ENCODE measurements at places on chromosomes 12 and 14.

- H3K4me1 ChIP-seq = peaks cover 25% of the 10 kb centered on the region
- H3K36me3 ChIP-seq = no peaks in the 10 kb centered on the region
- no peaks in the 10 kb centered on the region for H3K27me3 ChIP-seq
Measured at GRCh38 chr14:61656341-61656740, 39.0 kb upstream of the HIF1A start.

DNA sequence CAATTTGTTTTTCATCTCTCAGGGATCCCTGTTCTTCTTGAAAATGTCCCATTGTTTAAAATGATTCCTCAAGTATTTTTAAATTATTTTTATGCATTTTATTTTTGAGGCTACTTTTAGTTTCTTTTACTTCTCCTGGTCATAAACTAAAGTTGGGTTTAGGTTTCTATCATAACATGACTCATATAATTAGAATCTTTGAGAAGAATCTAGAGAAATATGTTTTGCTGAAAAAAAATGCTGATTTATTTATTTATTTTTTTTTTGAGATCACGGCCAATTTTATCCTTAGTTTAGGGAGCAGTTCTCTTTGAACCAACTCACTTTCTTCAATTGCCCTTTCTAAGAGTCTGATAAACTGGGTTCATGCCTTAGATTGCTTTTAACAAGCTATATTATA lies 1157.1 kb downstream of the BCL11B start:
- no peak overlapping the region for H3K27ac ChIP-seq
- no peaks in the 10 kb centered on the region for H3K4me1 ChIP-seq
- DNase-seq = no peak
- H3K27me3 ChIP-seq = no peaks in the 10 kb centered on the region
- H3K36me3 ChIP-seq = no peaks in the 10 kb centered on the region
- no peak overlapping the region for H3K4me3 ChIP-seq

DNA sequence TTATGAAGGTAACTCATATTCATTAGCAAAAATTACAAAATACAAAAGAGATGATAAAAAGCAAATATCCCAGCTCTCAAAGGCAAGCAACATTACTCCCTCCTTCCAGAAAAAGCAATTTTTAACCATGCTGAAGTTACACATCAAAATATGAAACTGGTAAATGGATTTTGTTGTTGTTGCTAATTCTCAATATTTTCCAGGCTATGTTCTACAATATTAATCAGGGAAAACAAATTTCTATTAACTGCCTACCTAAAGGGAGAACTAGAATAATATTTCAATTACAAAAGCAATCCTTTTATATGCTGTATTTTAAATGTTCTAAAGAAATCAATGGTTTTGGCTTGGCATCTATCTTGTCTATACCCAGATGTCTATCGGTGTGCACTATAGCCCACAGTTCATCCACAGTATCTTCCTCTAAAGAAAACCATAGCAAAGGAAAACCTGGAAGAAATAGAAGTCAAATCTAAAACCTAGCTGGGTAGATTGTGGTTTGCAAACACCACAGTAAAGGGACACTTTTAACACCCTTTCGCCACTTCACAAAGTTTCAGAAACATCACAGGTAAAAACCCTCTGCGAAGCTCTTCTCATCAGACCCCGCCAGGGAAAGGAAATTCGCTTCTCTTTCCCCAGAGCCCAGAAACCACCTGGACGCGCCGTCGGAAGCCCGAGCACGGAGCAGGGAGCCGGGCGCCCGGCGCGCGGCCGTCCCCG lies 32.0 kb downstream of the TC2N start:
- H3K27me3 ChIP-seq = no peaks in the 10 kb centered on the region
- peaks cover 26% of the 10 kb centered on the region for H3K4me1 ChIP-seq
- DNase-seq = peak; percentile 44

GRCh38 chr12:57993834-57994233 lies 52.5 kb downstream of the ATP23 start:
- no peak for DNase-seq
- H3K36me3 ChIP-seq = no peaks in the 10 kb centered on the region
- H3K4me1 ChIP-seq = no peaks in the 10 kb centered on the region
- no peak overlapping the region for H3K27ac ChIP-seq
- H3K4me3 ChIP-seq = no peak overlapping the region

GRCh38 chr12:131118371-131118770 lies 164.7 kb downstream of the ADGRD1 start:
- H3K27ac ChIP-seq = no peak overlapping the region
- no peaks in the 10 kb centered on the region for H3K4me1 ChIP-seq
- no peak overlapping the region for H3K4me3 ChIP-seq
- DNase-seq = no peak
- H3K27me3 ChIP-seq = peaks cover 4% of the 10 kb centered on the region

GRCh38 chr14:92040431-92041051 lies 682 bp upstream of the TRIP11 start:
- H3K4me3 ChIP-seq = peak overlapping the region; percentile 72
- no peak for DNase-seq
- H3K4me1 ChIP-seq = peaks cover 38% of the 10 kb centered on the region
- no peaks in the 10 kb centered on the region for H3K27me3 ChIP-seq

DNA sequence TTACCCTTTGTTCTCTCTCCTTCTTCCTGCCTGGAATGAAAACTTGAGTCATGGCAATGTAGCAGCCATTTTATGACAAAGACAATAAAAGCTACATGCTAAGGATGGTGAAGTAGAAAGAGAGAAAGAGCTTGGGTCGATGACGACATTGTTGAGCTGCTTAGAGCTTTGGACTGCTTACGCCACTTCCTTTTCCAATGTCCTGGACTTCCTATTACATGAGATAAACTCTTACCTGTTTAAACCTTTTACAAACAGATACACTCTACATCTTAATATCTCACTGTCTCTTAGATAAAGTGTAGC lies 70.1 kb downstream of the PEBP1 start:
- no peak overlapping the region for H3K4me3 ChIP-seq
- no peaks in the 10 kb centered on the region for H3K4me1 ChIP-seq
- H3K27me3 ChIP-seq = no peaks in the 10 kb centered on the region
- peaks cover 31% of the 10 kb centered on the region for H3K36me3 ChIP-seq
- H3K27ac ChIP-seq = no peak overlapping the region

DNA sequence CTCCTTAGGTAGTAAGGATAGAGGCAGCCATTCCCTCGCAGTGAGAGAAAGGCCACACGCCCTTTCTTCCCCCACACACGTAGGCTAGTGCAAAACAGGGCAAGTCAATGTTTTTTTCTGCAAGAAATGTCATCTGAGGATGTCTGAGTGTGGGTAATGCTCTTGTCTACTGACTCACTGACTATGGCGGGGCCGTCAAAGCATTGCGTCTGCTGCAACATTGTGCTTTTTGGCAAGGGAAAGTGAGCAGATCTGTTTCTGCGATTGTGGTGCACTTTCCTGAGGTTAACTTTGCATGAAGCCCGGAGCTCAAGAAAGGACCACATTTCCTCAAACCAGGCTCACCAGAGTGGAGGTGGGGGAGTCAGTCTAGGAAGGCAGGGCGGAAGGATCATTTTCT lies 181.6 kb upstream of the GZMB start:
- no peak overlapping the region for H3K4me3 ChIP-seq
- H3K36me3 ChIP-seq = no peaks in the 10 kb centered on the region
- peaks cover 5% of the 10 kb centered on the region for H3K27me3 ChIP-seq
- DNase-seq = no peak
- no peak overlapping the region for H3K27ac ChIP-seq

GRCh38 chr14:53380867-53381225 lies 227.7 kb upstream of the DDHD1 start:
- no peak overlapping the region for H3K27ac ChIP-seq
- no peaks in the 10 kb centered on the region for H3K27me3 ChIP-seq
- H3K4me3 ChIP-seq = no peak overlapping the region
- H3K4me1 ChIP-seq = no peaks in the 10 kb centered on the region
- no peaks in the 10 kb centered on the region for H3K36me3 ChIP-seq

GRCh38 chr12:31843398-31844095 lies 114.7 kb upstream of the AMN1 start:
- no peaks in the 10 kb centered on the region for H3K4me1 ChIP-seq
- no peaks in the 10 kb centered on the region for H3K36me3 ChIP-seq
- no peak overlapping the region for H3K4me3 ChIP-seq

GRCh38 chr12:13559318-13559978 lies 362.9 kb downstream of the EMP1 start:
- H3K4me1 ChIP-seq = no peaks in the 10 kb centered on the region
- no peak overlapping the region for H3K4me3 ChIP-seq
- H3K27ac ChIP-seq = no peak overlapping the region
- no peak for DNase-seq
- H3K27me3 ChIP-seq = no peaks in the 10 kb centered on the region
- no peaks in the 10 kb centered on the region for H3K36me3 ChIP-seq

- no peaks in the 10 kb centered on the region for H3K36me3 ChIP-seq
- H3K4me1 ChIP-seq = peaks cover 2% of the 10 kb centered on the region
- H3K4me3 ChIP-seq = no peak overlapping the region
- H3K27ac ChIP-seq = no peak overlapping the region
- DNase-seq = no peak
- peaks cover 2% of the 10 kb centered on the region for H3K27me3 ChIP-seq
Measured at GRCh38 chr14:104431929-104432541, 147.5 kb upstream of the C14orf180 start.

DNA sequence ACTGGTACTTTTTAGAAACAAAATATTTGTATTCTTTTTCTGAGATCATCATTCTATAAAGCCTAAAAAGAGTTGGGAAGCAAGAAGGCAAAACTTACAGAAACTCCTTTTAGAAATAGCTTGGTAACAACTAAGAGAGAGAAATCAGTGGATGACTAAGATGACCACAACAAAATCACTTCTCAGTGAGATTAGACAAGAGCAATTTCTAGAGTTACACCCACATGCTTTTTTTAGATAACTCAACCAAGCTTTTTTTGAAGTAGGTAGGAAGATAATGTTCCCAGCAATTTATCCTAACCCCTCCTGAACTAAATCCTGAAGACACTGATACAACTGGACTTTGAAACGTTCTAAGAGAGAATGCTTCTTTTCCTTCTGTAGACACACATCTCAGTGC lies 576.4 kb downstream of the SLC6A15 start:
- no peak overlapping the region for H3K27ac ChIP-seq
- no peak for DNase-seq
- H3K36me3 ChIP-seq = no peaks in the 10 kb centered on the region
- H3K4me1 ChIP-seq = no peaks in the 10 kb centered on the region
- no peak overlapping the region for H3K4me3 ChIP-seq

GRCh38 chr12:113934060-113934814 lies 31.9 kb downstream of the RBM19 start:
- H3K27ac ChIP-seq = no peak overlapping the region
- H3K4me3 ChIP-seq = no peak overlapping the region
- no peaks in the 10 kb centered on the region for H3K27me3 ChIP-seq
- DNase-seq = no peak
- no peaks in the 10 kb centered on the region for H3K4me1 ChIP-seq

DNA sequence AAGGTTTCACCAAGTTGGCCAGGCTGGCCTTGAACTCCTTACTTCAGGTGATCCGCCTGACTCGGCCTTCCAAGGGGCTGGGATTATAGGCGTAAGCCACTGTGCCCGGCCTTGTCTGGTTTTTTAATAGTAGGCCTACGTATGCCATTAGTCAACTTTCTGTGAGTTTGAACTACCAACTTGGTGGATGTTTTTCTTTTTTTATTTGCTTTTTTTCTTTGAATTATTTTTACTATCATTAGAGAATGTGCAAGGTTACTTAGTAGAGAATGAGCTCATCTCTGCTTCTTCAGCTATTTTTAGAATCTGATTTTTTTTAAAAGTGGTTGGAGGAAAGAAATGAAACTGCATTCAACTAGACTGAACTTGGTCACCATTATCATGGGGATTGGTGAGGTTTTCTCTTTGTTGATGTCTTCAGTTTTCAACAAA lies 51.4 kb downstream of the HMGA2 start:
- no peak for DNase-seq
- no peak overlapping the region for H3K4me3 ChIP-seq
- H3K4me1 ChIP-seq = no peaks in the 10 kb centered on the region
- no peak overlapping the region for H3K27ac ChIP-seq
- H3K36me3 ChIP-seq = no peaks in the 10 kb centered on the region

GRCh38 chr14:85793533-85793932 lies 263.6 kb downstream of the FLRT2 start:
- DNase-seq = no peak
- H3K27me3 ChIP-seq = no peaks in the 10 kb centered on the region
- no peaks in the 10 kb centered on the region for H3K4me1 ChIP-seq
- H3K27ac ChIP-seq = no peak overlapping the region
- H3K36me3 ChIP-seq = no peaks in the 10 kb centered on the region
- H3K4me3 ChIP-seq = no peak overlapping the region

DNA sequence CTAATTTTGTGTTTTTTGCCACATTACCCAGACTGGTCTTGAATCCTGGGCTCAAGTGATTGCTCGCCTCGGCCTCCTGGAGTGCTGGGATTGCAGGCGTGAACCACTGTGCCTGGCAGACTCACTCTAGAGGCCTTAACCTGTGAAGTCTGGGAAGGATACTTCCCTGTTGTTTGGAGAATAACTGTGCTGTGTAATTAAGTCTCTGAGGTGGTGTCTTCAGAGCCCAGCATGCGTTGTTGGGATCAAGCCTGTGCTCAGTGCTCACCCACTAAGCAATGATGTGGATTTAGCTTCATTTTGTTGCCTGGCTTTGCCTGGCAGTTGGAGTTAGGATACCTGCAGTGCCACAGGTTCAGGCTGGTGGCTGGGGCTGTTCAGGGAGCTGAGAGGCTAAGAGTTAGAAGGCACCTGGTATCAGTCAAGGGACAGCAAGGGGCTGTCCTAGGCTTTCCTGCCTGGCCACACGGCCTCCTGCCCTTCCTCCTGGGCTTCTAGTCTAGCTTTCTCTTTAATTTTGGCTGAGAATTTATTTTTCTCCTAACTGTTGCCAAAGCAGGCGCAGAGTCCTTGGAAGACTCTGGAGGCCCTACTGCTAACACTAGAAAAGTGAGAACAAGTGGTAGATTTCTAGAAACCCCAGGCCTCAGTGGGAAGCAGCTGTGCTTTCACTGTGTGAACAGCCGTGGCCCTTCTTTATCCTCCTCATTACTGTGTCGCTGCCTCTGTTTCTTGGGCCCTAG lies 38.5 kb downstream of the EP400 start:
- no peaks in the 10 kb centered on the region for H3K4me1 ChIP-seq
- H3K27ac ChIP-seq = no peak overlapping the region
- peaks cover 91% of the 10 kb centered on the region for H3K36me3 ChIP-seq
- no peaks in the 10 kb centered on the region for H3K27me3 ChIP-seq
- H3K4me3 ChIP-seq = no peak overlapping the region

DNA sequence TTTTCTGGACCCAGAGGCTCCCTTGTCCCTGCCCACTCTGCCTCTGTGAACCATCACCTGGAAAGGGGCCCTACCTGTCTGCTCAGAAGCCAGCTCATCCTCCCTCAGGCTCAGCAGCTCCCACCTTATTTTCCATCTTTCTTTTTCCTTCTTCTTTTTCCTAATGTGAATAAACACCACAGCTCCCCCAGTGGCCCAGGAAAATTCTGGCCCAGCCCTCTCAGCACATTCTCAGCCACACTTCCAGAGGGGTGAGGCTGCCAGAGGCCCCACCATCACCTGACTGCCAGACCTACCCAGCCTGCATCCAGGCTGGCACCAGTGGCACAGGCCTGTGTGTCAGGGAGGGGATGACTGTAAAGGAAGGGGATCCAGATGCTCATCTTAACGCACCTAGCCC lies 23.0 kb downstream of the ZFHX2 start:
- H3K4me1 ChIP-seq = no peaks in the 10 kb centered on the region
- no peaks in the 10 kb centered on the region for H3K36me3 ChIP-seq
- H3K4me3 ChIP-seq = no peak overlapping the region
- H3K27me3 ChIP-seq = no peaks in the 10 kb centered on the region
- DNase-seq = no peak

All from CD4-positive, alpha-beta T cell (primary cell).